CD4-positive, alpha-beta memory T cell (primary cell): ENCODE measurements at places on chromosomes 5 and 9.

DNA sequence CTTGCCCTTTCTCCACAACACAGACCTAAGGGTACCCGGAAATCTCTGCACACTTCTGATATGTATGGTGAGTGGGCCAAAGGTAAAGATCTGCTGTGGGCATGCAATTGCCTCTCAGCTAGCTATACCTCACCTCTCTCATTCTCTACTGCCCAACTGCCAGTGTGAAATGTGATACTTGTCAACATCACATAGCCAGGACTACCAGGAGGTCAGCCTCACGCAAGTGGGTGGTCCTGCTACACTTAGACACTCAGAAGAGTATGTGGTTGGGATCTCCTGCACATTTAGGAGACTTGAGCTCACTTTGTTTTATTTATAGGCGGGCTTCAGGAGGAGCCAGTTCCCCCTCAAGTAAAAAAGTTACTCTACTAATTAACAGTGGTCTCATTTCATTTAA lies 88.0 kb upstream of the MAN2A1 start:
- H3K4me1 ChIP-seq = no peaks in the 10 kb centered on the region
- no peaks in the 10 kb centered on the region for H3K36me3 ChIP-seq
- no peak overlapping the region for H3K4me3 ChIP-seq
- DNase-seq = no peak
- no peaks in the 10 kb centered on the region for H3K27me3 ChIP-seq

GRCh38 chr5:85334-85995 lies 6.5 kb upstream of the PLEKHG4B start:
- H3K36me3 ChIP-seq = no peaks in the 10 kb centered on the region
- H3K27me3 ChIP-seq = no peaks in the 10 kb centered on the region
- DNase-seq = no peak
- H3K4me1 ChIP-seq = no peaks in the 10 kb centered on the region
- no peak overlapping the region for H3K27ac ChIP-seq
- H3K4me3 ChIP-seq = no peak overlapping the region

- no peaks in the 10 kb centered on the region for H3K27me3 ChIP-seq
- H3K4me3 ChIP-seq = no peak overlapping the region
- H3K27ac ChIP-seq = no peak overlapping the region
Measured at GRCh38 chr5:10666531-10667299, 94.3 kb downstream of the DAP start.

DNA sequence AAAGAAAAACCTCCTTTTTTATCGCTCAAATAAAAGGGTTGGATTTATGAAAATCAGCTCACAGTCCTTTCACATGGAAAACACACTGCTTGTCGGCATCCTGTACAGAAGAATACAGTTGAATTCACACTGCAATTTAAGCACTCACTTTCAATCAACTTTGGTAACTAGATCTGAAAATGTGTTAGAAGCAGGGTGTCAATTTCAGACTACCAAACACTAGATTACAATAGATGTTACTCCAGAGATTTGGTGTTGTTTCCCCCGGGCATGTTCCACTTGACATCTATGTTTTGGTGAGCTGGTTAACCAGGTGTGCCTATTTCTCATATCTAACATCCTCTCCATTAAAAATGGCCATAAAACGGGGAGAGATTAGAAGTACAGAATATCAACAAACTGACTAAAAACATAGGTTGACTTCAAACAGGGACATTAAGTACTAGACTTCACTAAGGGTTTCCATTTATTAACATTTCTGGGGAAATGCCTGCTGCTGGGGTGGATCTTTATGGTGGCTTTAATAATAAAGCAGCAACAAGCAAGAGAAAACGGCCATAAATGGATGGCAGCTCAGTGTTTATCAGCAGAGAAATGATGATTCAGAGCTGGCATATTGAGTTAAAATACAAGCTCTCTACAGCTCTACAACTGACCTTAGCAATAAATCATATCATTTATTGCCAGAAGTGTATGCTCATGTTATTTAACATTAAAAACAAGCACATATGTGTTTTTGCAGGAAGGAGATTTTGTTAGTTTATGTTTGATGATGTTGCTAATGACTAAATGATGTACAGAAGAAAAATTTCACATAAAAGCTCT lies 158.8 kb downstream of the SLF1 start:
- H3K36me3 ChIP-seq = no peaks in the 10 kb centered on the region
- no peaks in the 10 kb centered on the region for H3K27me3 ChIP-seq
- no peak overlapping the region for H3K4me3 ChIP-seq
- H3K27ac ChIP-seq = no peak overlapping the region
- H3K4me1 ChIP-seq = no peaks in the 10 kb centered on the region

DNA sequence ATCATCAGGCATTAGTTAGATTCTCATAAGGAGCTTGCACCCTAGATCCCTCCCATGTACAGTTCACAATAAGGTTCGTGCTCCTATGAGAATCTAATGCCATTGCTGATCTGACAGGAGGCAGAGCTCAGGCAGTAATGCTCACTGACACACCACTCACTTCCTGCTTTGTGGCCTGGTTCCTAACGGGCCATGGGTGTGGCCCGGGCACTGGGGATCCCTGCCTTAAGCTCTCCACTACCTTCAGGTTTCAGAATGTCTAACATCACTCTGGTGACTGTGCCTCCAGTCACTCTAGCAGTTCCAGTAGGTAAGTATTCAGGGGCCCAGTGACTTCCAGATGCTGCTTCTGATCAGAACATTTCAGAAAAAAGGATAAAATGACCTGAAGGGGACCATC lies 152.4 kb downstream of the LRRC70 start:
- no peaks in the 10 kb centered on the region for H3K36me3 ChIP-seq
- H3K27ac ChIP-seq = no peak overlapping the region
- H3K27me3 ChIP-seq = no peaks in the 10 kb centered on the region
- no peaks in the 10 kb centered on the region for H3K4me1 ChIP-seq
- H3K4me3 ChIP-seq = no peak overlapping the region

DNA sequence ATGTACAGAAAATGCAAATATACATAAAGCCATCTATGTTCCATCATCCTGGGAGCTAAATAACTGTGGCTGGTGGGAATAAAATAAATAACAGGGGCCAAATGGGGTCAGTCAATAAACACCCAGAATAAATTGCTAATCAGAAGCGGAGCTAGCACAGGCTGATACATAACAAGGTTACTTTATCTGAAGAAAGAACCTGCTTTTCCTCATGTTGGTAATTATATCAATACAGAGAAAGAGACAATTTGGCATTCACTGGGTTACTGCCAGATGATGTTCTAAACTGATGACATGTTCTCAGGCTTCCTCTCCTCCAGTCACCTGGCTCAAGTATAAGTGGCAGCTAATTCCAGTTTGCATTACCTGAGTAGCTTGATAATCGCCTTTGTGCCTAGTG lies 144.9 kb upstream of the CD180 start:
- H3K27me3 ChIP-seq = peaks cover 5% of the 10 kb centered on the region
- no peak overlapping the region for H3K27ac ChIP-seq
- no peak overlapping the region for H3K4me3 ChIP-seq
- H3K4me1 ChIP-seq = no peaks in the 10 kb centered on the region
- H3K36me3 ChIP-seq = no peaks in the 10 kb centered on the region
- no peak for DNase-seq

DNA sequence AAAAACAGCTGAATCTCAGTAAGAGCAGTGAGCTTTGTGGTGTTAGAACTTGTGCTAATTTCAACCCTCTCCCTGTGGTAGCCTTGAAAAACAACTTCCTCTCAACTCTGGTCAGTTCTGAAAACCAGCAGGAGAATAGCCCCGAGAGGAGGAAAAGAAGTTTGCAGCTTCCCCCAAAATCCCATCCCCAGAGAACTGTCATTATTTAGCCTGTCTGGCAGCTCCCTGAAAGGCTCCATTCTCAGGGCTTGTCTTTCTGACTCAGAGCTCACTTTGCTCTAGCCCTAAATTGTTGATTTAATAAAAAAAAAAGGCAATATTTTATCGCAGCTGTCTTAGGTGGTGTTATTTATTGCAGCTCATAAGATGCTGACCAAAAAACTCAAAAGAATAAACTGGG lies 11.4 kb upstream of the SLC45A2 start:
- DNase-seq = no peak
- no peak overlapping the region for H3K27ac ChIP-seq
- H3K27me3 ChIP-seq = no peaks in the 10 kb centered on the region
- no peak overlapping the region for H3K4me3 ChIP-seq
- H3K4me1 ChIP-seq = no peaks in the 10 kb centered on the region
- H3K36me3 ChIP-seq = no peaks in the 10 kb centered on the region

DNA sequence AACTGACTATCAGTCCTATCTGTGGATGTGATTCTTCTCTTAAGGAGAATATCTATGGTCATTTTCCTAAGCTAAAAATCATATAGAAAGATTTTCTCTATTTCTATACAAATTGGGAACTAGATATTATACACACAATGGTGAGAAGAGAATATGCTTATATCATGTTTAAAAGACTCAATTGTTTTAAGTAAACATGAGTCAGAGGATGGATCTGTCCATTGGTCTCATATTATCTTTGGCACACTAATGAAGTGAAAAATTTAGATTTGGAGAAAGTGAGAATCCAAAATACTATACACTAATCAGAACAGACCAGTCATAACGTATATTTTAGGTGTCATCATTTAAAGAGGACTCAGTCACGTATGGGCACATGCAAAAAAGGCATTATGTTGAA lies 16.5 kb upstream of the SPINK14 start:
- no peak overlapping the region for H3K4me3 ChIP-seq
- no peaks in the 10 kb centered on the region for H3K27me3 ChIP-seq
- no peaks in the 10 kb centered on the region for H3K4me1 ChIP-seq
- no peaks in the 10 kb centered on the region for H3K36me3 ChIP-seq
- no peak overlapping the region for H3K27ac ChIP-seq

GRCh38 chr5:159319832-159320231 lies 10.5 kb downstream of the IL12B start:
- H3K4me3 ChIP-seq = no peak overlapping the region
- H3K36me3 ChIP-seq = no peaks in the 10 kb centered on the region
- no peaks in the 10 kb centered on the region for H3K4me1 ChIP-seq
- DNase-seq = no peak
- H3K27ac ChIP-seq = no peak overlapping the region

DNA sequence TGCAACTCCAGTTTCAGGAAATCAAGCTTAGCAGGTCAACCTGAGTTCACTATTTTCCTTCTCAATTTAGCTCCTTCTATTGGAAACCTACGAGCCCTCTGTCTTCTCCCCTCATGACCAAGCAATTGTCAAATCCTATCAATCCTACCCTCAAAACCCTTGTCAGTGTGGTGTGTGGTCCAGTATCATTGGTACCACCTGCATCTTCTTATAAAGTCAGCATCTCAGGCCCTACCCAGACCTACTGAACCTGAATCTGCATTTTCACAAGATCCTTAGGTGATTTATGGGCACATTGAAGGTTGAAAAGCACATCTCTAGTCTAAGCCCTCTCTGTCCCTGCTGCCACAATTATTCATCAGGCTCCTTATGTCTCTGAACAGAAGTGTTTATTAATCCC lies 77.6 kb upstream of the NR4A3 start:
- no peaks in the 10 kb centered on the region for H3K27me3 ChIP-seq
- DNase-seq = no peak
- H3K4me1 ChIP-seq = no peaks in the 10 kb centered on the region
- no peak overlapping the region for H3K4me3 ChIP-seq

GRCh38 chr5:38200872-38201557 lies 57.3 kb upstream of the EGFLAM start:
- DNase-seq = no peak
- no peaks in the 10 kb centered on the region for H3K36me3 ChIP-seq
- no peak overlapping the region for H3K27ac ChIP-seq
- H3K4me1 ChIP-seq = no peaks in the 10 kb centered on the region

- no peaks in the 10 kb centered on the region for H3K36me3 ChIP-seq
- no peak for DNase-seq
- no peak overlapping the region for H3K4me3 ChIP-seq
- H3K27ac ChIP-seq = no peak overlapping the region
- H3K4me1 ChIP-seq = peaks cover 22% of the 10 kb centered on the region
- no peaks in the 10 kb centered on the region for H3K27me3 ChIP-seq
Measured at GRCh38 chr9:132239518-132239917, 77.7 kb downstream of the NTNG2 start.

- H3K4me3 ChIP-seq = no peak overlapping the region
- H3K36me3 ChIP-seq = no peaks in the 10 kb centered on the region
- peaks cover 7% of the 10 kb centered on the region for H3K4me1 ChIP-seq
- H3K27me3 ChIP-seq = no peaks in the 10 kb centered on the region
Measured at GRCh38 chr5:71695071-71695470, 24.0 kb upstream of the CARTPT start.

DNA sequence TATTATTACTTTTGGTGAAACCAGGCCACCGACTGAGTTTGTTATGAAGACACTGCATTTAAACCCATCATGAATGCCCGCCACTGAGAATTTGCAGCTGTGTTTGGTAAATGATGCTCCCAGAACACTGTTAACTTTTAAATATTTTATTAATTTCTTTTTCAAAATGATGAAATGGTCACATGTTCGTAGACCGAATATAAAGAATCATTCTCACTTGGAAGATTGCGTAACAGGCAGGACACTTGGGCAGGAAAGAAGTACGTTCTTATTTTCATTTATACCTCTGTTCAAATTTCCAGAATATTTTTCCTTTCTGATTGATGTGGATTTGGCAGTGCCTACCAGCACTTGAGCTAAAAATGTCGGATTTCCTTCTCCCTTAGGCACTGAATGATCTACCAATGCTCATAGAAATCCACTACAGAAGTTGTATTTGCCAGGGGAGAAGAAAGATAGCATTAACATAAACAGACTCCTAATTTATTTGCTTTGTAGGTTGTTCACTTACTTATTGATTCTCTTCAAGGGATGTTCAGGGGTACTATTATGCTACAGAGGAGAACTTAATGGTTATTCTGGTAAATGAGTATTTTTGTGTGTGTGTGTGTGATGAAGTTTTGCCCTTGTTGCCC lies 13.8 kb downstream of the CYFIP2 start:
- H3K4me3 ChIP-seq = no peak overlapping the region
- no peaks in the 10 kb centered on the region for H3K27me3 ChIP-seq
- H3K27ac ChIP-seq = no peak overlapping the region
- no peak for DNase-seq
